MM.1S (cell line): ENCODE measurements at places on chromosomes 1 and 21.
A peak's percentile ranks its signal among the peaks of the same experiment; 100 is the strongest.

GRCh38 chr1:96409087-96409486, 312.5 kb upstream of the PTBP2 start:
- no peaks in the 10 kb centered on the region for H3K36me3 ChIP-seq
- H3K4me3 ChIP-seq = no peak overlapping the region
- H3K4me1 ChIP-seq = no peaks in the 10 kb centered on the region
- H3K27me3 ChIP-seq = no peaks in the 10 kb centered on the region
- H3K27ac ChIP-seq = no peak overlapping the region

- H3K27ac ChIP-seq = no peak overlapping the region
- H3K4me3 ChIP-seq = no peak overlapping the region
- no peaks in the 10 kb centered on the region for H3K4me1 ChIP-seq
- no peaks in the 10 kb centered on the region for H3K27me3 ChIP-seq
- H3K36me3 ChIP-seq = no peaks in the 10 kb centered on the region
Observed at GRCh38 chr1:56094168-56094567, 485.2 kb downstream of the PLPP3 start.

- no peaks in the 10 kb centered on the region for H3K27me3 ChIP-seq
- no peaks in the 10 kb centered on the region for H3K4me1 ChIP-seq
- H3K36me3 ChIP-seq = no peaks in the 10 kb centered on the region
- no peak overlapping the region for H3K27ac ChIP-seq
Observed at GRCh38 chr21:34313116-34313515, 50.7 kb upstream of the KCNE2 start.

DNA sequence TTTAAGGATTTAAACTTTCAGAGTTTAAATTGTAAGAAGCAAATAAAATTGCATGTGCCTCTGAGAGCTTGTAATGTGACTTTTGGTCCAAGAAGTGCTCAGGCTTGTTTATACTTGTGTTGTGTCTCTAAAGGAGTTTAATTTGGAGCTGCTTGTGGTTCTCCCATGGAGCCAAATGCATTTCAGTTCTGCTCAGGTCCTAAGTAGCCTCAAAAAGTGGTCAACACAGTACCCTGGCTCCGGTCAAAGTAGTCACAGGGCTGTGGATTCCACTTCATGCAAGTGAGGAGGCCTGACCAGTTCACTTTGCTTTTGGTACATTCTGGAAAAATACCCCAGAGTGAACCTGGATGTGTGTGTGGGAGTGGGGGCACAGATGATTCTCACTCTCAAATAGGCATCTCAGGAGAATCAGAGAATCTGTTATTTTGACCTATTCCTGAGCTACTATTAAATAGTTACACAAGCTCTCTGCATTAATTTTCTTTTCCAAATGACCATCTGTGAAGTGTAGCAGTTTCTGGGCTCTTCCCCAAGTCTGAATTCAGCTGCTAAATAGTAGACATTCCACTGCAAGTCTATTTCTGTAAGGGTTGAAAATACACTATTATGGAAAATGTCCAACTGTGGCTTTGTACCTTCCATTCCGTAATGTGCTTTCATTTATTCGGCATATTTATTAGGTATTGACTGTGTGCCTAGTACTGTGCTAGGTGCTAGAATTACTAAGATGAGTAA, 31.7 kb upstream of the AGO1 start:
- no peak overlapping the region for H3K27ac ChIP-seq
- no peak for DNase-seq
- H3K4me3 ChIP-seq = no peak overlapping the region
- H3K27me3 ChIP-seq = no peaks in the 10 kb centered on the region

DNA sequence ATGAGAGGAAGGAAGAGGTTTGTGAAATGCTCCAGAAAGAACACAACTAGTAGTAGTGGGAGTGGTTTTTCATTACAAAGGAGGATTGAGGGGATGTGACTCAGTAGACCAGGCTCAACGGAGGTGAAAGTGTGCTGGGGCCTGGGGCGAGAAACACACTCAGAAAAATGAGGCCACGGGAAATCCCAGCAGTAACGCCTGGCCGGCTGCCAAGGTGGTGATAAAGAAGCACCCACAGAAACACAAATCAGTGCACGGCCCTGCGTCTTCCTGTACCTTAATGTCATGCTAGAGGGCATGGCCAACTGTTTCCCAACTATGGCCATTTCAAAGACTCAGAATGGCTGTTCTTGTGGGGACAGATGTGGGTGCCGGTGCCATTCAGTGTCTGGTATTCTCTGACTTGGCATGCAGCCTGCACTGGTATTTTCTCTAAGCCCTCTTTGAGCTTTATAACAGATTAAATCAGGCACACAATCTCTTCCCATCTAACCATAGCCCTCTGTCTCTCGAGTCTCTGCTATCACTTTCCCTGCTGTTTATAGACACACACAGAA, 38.2 kb downstream of the URB2 start:
- H3K27ac ChIP-seq = no peak overlapping the region
- no peak overlapping the region for H3K4me3 ChIP-seq
- no peaks in the 10 kb centered on the region for H3K4me1 ChIP-seq
- DNase-seq = no peak
- H3K27me3 ChIP-seq = no peaks in the 10 kb centered on the region
- H3K36me3 ChIP-seq = peaks cover 2% of the 10 kb centered on the region; the same call in 1 of the 2 replicates

DNA sequence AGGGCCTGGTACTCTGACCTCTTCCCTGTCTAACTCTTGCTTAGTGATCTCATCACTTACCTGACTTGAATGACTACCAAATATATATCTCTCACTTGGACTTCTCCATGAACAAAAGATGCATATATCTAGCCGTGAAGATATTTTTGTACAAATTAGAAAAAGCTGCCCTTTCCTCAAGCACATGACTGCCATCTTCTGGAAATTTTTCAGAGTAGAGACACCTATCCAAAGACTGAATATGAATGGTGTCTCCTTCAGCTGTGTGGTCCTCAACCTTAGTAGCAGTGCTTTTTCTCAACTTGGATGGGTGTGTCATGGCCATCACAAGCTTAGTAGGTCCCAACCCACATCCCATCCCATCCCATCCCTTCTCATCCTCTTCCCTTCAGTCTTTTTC, 142.3 kb downstream of the DNM3 start:
- peak; percentile 20 for DNase-seq
- H3K27me3 ChIP-seq = no peaks in the 10 kb centered on the region
- H3K27ac ChIP-seq = no peak overlapping the region
- no peaks in the 10 kb centered on the region for H3K4me1 ChIP-seq
- H3K4me3 ChIP-seq = no peak overlapping the region

DNA sequence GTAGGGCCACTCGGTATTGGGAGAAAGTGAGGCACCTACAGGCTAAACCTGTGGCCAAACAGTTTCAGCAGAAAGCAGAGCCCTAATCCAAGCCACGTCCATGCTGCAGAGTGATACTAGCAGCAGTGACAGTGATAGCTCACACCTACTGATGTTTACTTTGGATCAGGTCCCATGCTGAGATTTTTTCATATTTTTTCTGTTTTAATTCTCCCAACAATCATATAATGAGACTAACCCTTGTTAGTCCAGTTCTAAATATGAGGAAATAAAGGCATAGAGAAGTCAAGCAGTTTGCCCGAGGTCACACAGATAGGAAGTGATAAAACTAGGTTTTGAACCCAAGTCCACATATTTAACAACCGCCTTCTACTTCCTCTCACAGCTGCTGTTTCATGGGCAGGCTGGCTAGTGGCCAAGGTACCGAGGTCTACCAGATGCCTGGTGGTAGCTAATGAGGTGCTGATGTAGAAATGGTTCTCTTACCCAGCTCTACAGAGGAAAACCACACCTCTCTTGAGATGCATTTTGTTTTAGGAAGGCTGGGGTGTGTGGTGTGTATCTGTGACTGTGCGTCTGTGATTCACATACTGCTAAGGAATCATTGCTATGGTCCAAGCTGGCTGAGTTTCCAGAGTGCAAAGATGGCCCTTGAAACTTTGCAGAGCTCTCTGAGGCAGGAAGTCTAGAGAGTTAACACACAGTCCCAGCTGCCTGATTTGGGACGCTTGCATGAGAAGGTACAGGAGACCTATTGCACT, 80.3 kb upstream of the ARTN start:
- H3K4me3 ChIP-seq = no peak overlapping the region
- no peaks in the 10 kb centered on the region for H3K36me3 ChIP-seq

GRCh38 chr1:170556917-170557316, 25.0 kb downstream of the GORAB start:
- H3K27ac ChIP-seq = no peak overlapping the region
- no peak overlapping the region for H3K4me3 ChIP-seq

- no peaks in the 10 kb centered on the region for H3K36me3 ChIP-seq
- H3K27ac ChIP-seq = no peak overlapping the region
- H3K27me3 ChIP-seq = peaks cover 87% of the 10 kb centered on the region
- no peak for DNase-seq
- H3K4me1 ChIP-seq = no peaks in the 10 kb centered on the region
Observed at GRCh38 chr1:17765444-17766411, 10.6 kb downstream of the ACTL8 start.

GRCh38 chr1:39727221-39727931, 11.3 kb upstream of the PPIE start:
- 0 out of 2 replicates have a peak overlapping the region, but pooled peaks have one; percentile 13 for H3K4me3 ChIP-seq
- H3K36me3 ChIP-seq = no peaks in the 10 kb centered on the region
- peaks cover 12% of the 10 kb centered on the region for H3K4me1 ChIP-seq
- no peaks in the 10 kb centered on the region for H3K27me3 ChIP-seq
- peak; percentile 38 for DNase-seq
- H3K27ac ChIP-seq = peak overlapping the region; percentile 14; the same call in 1 of the 2 replicates
